Activated T-cell treated with anti-CD3 and anti-CD28 coated beads, Interleukin-2, amount 50 U/mL, for 24 hours (primary cell): ENCODE measurements at places on chromosomes 6 and 20.
A peak's percentile ranks its signal among the peaks of the same experiment; 100 is the strongest.

- no peak for DNase-seq
Observed at GRCh38 chr20:19872001-19872400, 113.9 kb downstream of the RIN2 start.

GRCh38 chr20:23492292-23492691, 1.4 kb downstream of the CST8 start:
- no peak for DNase-seq

DNA sequence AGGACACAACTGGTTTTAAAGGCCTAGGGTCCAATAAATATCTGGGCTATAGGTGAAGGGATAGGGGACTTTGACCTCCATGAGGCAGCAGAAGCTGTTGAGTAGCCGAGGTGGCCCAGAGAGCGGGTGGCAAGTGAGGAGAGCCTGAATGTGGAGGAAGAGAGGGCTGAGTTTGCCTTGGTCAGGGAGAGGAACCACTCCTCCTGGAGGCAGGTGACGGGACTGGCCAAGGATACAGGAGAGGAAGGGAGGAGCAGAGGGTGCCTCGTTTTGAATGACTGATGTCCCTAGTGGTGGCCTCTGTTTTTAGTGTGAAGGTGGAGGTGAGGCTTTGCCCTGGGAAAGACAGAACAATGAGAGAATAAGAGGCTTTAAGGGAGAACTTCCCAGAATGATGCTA, 19.1 kb upstream of the AAR2 start:
- no peak for DNase-seq

DNA sequence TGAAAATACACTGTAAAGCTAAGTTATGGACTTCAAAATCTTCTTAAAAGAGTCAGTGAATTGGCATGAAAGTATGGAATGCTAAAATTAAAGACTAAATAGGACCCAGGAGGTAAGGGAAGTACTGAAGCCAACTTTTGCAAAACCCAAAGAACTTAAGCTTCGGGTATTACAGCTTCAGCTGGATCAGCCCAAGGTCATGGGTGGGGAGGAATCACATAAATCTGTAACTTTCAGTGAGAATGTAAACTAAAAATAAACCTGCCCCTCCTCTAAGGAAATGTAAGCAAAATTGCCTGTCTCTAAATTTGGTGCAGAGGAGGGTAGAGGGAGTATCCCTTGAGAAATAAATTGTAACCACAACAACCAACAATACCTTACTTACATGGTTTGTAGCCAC, 4.4 kb upstream of the MUC21 start:
- no peak for DNase-seq

- DNase-seq, result peak; percentile 34
Observed at GRCh38 chr6:128327890-128328289, 192.5 kb downstream of the PTPRK start.

- DNase-seq, result no peak
Observed at GRCh38 chr6:42409581-42409980, 42.1 kb downstream of the TRERF1 start.

DNA sequence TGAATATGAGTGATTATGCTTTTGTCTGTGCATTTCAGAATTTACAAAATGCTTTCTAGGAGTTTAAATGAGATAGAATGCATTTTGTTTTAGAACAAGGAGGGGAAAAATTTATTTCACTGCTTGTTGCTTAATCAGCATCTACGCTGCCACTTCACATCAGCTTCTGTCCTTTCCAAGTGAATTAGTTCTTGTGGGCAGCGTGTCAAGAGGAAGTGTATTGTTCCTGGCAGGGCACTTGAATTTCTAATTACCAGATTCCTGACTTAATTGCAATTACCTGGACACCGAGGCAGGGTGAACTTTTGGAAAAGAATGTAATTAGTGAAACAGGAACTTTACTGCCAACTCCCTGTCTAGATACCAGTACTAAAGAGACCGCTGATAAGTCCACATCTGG, 263.5 kb downstream of the TMEM242 start:
- no peak for DNase-seq

DNA sequence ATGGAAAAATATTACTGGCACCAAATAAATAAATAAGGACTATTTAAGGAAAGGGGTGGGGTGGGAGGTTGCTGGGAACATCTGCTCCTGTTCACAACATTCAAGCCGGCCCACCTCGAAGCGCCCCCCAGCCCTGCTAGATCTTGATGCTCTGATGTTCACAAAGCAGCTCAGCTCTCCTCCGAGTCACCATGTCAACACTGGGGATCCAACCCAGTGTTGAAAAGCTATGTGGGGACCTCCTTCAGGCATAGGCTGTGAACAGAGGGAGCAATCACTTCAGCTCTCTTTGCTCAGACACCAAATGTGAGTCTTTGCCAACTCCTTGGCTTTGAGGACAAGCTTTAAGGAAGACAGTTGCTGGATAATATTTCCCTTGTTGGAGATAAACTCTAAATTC, 176.8 kb upstream of the NT5E start:
- no peak for DNase-seq

GRCh38 chr20:19968466-19969073, 48.6 kb upstream of the NAA20 start:
- no peak for DNase-seq

- no peak for DNase-seq
Observed at GRCh38 chr6:103183831-103184411, 1675.8 kb downstream of the HACE1 start.

- DNase-seq, result no peak
Observed at GRCh38 chr6:87762116-87762515, 60.1 kb upstream of the AKIRIN2 start.

DNA sequence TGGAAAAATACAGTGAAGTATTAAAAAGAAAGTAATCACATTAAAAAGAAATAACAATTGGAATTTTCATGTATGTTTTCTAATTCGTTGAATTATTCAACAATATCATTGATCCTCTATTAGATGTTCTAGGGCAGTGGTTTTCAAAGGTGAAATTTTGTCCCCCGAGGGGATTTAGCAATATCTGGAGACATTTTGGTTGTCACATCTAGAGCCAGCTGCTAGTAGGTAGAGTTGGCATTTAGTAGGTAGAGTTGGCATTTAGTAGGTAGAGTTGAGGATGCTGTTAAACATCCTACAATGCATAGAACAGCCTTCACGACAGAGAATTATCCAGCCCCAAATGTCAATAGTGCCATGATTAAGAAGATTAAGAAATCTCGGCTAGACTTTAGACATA, 173.7 kb downstream of the BCAS1 start:
- no peak for DNase-seq

DNA sequence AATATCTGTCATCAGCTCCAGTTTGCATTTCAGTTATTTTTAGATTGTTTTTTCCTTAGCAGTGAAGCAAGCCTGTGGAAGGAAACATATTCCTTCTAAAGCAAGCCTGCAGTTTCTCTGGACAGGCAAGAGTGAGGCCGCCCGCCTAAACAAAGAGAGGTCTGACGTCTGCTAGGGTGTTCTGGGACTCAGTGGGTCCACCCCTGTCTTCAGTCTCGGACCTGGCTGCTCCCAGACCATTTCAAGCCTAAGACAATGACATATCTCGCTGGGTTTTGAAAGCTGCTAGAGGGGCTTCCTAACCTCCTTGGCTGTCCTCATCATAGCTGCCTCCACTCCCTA, 36.8 kb upstream of the RNF24 start:
- DNase-seq, result no peak

- DNase-seq, result no peak
Observed at GRCh38 chr6:119459207-119459974, 109.8 kb upstream of the MAN1A1 start.

GRCh38 chr6:34259529-34260069, 10.8 kb upstream of the SMIM29 start:
- no peak for DNase-seq

DNA sequence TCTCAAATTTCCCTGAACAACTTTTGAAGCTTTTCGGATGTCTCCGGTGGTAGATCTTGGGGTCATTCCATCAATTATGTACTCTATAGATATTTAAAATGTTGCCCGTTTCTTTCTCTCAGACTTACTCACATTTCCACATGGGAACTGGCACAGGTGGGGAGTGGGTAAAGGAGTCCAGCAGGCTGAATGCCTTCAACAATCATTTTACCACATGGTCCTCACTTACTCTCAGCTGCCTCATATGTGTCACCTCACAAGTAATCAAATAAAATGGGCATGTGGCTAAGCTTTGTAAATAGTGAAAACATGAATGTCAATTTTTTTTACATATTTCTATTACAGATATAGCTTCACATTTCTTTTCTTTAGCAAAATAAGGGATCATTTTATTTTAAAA, 677 bp downstream of the HLA-DQA1 start:
- DNase-seq, result no peak

DNA sequence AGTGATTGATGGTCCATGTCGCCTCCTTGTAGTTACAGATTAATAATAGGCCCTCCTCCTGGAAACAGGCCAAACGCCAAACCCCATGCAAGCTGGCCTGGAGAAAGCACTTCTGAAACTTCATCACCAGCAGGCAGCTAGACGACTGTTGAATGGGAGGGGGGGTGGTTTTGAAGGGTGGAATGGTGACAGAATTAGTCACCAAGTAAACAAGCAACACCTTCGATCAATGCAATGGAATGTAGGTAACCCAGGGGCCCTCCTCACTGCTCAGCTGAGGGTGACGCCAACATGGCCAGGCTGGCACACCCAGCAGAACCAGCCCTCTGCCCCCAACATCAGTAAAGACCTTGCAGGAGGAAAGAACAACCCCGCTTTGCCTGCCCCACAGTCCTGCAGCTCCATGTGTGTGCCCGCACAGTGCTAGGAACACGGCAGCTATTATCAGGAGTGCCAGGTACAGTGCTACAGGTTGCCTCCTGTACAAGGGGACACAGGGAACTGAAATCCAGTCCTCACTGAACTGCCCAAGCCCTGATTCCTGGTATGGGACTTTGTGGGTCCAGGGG, 2.7 kb downstream of the BCAS1 start:
- DNase-seq, result no peak

DNA sequence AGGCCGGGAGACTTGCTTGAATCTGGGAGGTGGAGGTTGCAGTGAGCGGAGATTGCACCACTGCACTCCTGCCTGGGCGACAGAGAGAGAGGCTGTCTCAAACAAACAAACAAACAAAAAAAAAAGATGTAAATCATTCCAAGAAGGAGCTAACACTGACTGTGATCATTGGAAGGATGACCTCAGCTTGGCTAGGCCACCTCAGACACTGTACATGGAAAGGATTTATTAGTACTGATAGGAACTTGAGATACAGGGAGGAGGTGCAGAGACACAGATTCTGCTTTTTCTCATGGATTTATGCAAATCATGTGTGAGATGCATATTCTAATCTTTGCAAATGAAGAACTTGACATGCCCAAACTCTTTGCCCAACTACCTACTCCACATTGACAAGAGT, 293.6 kb downstream of the HIVEP2 start:
- DNase-seq, result no peak

DNA sequence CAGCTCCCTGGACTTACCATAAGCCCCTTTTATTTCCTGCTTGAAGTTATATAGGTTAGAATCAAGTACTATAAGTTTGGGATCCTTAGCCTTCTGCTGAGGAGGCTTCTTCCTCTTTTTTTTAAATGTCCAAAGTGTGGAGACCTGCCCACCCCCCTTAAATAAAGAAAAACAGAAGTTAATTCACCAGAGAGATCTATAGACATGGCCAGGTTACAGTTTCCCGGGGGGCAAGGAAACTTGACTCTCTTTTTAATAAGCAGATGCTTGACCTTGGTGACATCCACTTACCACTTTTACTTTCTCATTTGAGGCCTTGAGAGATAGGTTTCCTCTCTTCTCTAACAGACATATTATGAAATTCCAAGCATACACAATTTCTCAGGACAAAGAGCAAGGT, 88.3 kb downstream of the BMP2 start:
- DNase-seq, result no peak

DNA sequence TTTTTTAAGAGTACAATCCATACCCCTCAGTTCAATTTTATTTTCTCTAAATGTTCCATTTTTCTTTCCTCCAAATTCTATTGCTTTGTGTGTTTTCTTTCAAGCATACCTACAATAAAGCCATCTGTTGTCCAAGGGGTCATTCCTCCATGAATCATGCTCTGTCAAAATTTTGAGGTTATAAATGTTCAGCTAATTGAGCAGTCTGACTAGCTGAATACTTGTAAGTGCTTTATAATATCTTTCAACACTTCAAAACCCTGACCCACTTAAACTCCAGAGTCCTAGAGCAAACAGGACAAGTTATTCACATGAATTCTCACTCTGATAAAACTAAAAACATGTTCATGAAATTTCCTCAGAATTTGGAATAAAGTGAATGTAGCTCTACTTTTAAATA, 33.4 kb upstream of the EYA4 start:
- DNase-seq, result no peak

GRCh38 chr6:94175465-94175864, 756.1 kb upstream of the EPHA7 start:
- DNase-seq, result no peak

DNA sequence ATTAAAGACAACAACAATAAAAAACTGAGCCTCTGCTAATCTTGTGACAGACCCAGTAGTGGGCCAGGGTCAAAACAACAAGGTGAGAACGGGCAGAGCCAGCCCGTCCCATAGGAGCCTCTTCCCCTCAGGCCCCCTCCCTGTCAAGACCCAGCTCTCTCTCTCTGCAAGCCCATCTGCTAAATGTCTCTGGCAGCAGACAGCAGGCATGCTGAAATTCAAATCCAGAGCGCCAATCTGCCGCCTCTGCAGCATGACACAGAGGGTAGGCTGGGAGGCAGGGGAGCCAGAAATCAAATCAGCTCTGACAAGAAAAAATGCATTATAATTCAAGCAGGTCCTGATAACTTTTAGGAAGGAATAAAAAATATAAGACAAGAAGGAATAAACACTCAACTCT, 26.3 kb downstream of the METTL24 start:
- no peak for DNase-seq

- peak; percentile 81 for DNase-seq
Observed at GRCh38 chr6:44072959-44073611, 54.2 kb downstream of the MRPL14 start.

DNA sequence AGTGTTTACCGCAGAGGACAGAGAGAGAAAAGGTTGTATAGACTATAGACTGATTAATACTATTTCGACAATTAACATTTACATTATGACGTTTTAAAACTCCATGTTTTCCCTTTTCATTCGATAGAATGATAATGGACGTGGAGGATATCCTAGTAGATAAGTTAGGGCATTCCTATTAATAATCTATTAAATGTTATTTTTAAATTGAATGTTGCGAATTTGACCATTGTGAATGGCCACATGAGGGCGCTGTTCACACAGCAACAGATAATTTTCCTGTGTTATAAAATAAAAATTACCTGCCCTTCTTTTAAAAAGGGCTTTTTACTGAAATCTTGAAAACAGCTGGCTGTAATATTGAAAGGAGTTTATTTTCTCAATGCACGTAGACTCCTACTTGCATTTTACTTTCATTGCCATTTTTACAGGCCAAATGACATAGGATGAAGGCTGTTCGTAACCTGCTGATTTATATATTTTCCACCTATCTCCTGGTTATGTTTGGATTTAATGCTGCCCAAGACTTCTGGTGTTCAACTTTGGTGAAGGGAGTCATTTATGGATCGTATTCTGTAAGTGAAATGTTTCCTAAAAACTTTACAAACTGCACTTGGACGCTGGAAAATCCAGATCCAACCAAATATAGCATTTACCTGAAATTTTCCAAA, 3.3 kb downstream of the ADGRB3 start:
- no peak for DNase-seq
